ENCODE measurements at places on chromosomes 3 and 15.

GRCh38 chr3:18069568-18069967 lies 327.1 kb upstream of the TBC1D5 start:
- DNase-seq = no peak

DNA sequence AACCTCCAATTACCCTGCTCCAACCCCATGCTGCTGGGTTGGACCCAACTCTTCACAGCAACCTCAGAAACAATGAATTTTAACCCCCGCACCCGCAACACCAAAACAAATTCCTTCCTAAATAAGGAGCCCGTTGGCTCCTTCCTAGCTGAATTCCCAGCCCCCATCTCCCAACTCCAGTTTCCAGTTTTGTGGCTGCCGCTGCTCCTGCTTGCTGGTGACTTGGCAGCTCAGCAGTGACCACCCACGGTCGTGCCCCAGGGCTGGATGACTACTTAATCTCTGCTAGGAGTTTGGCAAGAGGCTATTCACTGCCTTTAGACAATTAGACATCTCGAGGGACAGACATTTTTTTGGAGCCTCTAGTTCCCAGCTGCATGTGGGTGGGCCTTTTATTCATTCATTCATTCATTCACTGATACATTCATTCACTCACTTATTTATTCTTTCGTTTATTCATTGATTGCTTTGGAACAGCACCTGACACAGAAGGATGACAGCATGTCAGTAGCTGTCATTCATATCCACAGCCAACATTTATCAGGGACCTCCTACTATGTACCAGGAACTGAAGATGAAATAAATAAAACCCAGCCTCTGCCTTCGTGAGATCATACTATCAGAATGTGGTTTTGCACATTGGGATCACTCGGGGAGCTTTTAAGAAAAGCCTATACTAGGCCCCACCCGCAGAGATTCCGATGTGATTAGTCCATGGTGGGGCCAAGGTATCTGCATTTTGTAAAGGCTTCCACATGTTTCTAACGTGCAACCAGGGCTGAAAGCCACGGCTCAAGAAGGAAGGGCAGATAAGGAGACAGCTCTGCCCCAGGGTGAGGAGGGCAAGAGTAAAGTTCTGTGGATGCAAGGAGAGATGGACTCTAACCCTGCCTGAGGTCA lies 256.5 kb downstream of the SHQ1 start:
- DNase-seq = peak; percentile 56

DNA sequence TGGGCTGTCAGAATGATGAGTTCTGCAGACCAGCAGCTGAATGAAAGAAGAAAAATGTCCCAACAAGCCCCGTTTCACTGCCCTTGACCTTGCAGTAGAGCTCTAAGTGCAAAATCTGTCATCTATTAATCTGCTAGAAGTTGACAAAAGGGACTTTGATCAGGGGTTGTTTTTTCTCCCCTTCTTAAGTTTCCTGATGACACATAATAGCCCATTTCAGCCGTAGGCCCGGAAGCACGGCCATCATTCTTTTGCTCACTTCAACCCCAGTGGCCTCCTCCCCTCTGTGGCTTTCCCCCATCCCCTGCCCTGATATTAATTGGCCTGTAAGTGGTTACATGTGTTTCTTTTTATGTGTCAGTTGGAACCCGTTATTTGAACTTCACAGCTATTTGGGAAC lies 298.9 kb downstream of the RPLP1 start:
- no peak for DNase-seq

DNA sequence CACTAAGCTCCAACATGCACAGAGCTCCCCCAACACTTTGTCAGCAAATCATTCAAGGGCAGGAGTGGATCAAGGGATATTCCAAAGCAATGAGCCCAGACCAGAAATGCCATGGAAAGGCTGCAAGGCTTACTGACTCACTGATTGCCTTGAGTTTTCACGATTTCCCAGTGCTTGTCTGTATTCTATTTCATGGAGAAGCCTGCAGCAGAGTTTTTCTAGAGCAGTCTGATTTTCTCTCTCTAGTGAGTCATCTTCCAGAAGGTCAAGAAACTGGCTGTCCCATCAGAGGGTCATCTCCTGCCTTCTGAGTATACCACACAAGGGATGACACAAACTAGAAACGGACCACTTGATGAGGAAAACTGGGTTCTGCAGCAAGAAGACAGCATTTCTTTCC lies 16.5 kb downstream of the LMCD1 start:
- DNase-seq = peak; percentile 56

- DNase-seq = peak; percentile 79
These were observed 59.8 kb upstream of the KLHL25 start for GRCh38 chr15:85854345-85855097.

- DNase-seq = peak; percentile 50
These were observed 69.8 kb downstream of the FEM1B start for GRCh38 chr15:68347392-68347791.

- peak; percentile 56 for DNase-seq
These were observed 525.8 kb upstream of the PROK2 start for GRCh38 chr3:72310419-72311380.

GRCh38 chr3:16378920-16379319 lies 113.9 kb downstream of the OXNAD1 start:
- DNase-seq = no peak
